ENCODE measurements at places on chromosomes 1 and 21.

- peak; percentile 23 for DNase-seq
These were observed 35.0 kb downstream of the ARHGEF10L start for GRCh38 chr1:17574516-17574915.

DNA sequence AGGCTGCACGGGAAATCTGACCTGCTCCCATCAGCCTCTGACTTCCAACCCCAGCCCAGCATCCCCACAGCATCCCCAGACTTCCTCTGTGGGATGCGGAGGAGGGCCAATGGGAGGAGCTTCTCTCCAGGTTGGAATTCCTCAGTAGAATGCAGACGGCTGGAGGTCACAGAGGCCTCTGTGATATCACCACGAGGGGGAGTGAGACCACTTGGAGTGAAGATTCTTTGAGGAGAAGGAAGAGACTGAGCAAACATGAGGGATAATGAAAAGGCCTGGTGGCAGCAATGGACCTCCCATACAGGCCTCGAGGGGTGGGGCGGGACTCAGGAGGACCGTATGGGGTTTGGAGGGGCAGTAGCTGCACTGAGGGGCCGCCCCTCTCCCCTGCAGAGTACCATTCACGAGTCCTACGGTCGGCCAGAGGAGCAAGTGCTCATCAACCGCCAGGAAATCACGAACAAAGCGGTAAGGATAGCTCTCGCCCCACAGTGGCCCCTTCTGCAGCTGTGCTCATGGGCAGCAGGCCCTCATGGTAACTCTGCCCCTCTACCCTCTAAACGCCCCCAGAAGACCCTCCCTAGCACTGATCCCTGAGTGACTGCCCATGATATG is at the start of gene CATSPER4:
Gene CATSPER4 (plus strand): TSS at position 230 of the 615 bp plus-strand sequence. CDS start 26 bp downstream, at position 256.
- DNase-seq: peak; percentile 85

DNA sequence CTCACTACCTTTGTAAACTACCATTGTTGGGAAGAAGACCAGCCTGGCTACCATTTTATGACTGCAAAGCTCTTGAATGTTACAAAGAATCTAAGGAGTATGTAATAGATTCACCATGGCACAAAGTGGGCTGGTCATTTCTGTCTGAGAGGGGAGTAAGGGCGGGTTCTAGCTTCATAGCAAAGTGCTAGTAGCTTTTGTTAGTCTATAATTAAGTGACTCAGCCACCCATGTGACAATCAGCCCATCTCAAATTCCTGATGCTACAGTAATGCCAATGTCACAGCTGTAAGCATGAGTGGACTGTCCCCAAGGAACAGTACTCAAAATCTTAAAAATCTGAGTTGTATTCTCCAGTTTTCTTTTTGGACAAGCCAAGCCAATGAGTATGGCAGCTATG is 15.4 kb upstream of the OTUD3 start:
- DNase-seq: no peak

- no peak for DNase-seq
These were observed 7.1 kb downstream of the PTGFRN start for GRCh38 chr1:116916533-116917445.

DNA sequence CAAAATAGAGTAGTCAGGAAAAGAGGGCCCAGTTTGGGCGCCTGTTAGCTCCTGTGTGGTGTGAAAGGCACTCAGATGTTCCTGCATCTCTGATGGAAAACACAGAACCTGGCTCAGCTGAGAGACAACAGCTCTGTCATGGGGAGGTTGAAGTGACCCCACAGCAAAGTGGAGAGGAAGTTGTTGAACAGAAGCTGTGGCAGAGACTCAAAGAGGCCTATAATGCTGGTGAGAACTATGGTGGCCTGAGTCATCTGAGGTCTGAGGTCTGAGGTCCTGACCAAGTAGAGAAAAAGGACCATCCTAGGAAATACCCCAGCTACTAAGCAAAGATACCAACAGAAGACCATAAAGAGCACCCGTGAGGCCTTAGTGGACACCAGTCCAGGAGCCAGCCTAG is 45.6 kb upstream of the JAK1 start:
- no peak for DNase-seq

DNA sequence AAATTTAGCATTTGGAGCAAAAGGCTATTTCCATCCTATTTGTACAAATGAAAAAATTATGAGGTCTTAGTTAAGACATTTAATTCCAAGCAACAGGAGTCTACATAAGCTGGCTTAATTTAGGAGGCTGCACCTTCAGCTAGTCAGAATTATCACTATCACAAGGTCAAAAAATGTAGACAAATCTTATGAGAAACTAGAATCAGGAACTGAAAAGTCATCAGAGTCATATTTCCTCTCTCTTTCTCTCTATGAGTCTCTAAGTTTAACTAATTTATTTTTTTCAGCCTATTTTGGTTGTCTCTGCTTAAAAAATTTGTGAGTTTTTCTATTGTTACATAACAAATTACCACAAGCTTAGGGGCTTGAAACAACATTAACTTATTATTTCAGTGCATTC is 807.1 kb upstream of the PRMT6 start:
- no peak for DNase-seq
